ENCODE measurements at places on chromosomes 2 and 18. TPM values are rescaled to one million over a fixed set of nuclear protein-coding genes. Genes with fewer than 3 reads are reported as not detected.

- no peak for DNase-seq
Observed at GRCh38 chr2:215388002-215388728, 47.7 kb downstream of the FN1 start.

GRCh38 chr2:52895726-52896340, 871.8 kb upstream of the CHAC2 start:
- no peak for DNase-seq

GRCh38 chr2:168169097-168169745, 78.2 kb downstream of the STK39 start:
- no peak for DNase-seq

DNA sequence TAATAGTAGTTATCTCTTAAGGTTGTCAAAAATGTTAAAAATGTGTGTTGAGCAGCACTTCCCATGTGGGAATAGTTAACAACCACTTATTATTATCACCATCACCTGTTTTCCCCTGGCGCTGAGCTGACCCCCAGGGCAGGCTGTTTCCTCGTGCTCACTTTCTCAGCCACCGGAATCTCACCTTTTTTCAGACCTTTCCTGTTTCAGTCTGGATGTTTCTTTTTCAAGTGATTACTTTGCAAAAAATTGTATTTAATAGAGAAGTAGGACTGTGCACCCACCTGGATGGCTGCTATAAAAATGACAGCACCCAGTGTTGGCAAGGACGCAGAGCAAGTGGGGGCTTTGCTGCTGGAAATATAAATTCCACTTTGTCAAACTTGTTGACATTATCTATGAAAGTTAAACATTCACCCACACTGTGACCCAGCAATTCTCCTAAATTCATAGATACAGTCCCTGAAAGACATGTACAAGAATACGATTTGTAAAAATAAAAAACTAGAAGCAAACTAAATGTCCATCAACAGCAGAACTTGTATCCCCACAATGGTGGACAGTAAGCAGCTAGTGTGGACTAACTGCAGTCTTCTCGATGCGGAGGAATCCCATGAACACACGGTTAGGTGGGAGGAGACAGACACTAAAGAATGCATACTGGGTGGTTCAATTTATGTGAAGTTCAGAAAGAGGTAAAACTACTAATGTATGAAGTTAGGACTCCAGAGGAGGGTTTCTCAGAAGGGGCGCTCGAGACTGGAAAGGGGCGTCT, 66.5 kb downstream of the SOWAHC start:
- no peak for DNase-seq

DNA sequence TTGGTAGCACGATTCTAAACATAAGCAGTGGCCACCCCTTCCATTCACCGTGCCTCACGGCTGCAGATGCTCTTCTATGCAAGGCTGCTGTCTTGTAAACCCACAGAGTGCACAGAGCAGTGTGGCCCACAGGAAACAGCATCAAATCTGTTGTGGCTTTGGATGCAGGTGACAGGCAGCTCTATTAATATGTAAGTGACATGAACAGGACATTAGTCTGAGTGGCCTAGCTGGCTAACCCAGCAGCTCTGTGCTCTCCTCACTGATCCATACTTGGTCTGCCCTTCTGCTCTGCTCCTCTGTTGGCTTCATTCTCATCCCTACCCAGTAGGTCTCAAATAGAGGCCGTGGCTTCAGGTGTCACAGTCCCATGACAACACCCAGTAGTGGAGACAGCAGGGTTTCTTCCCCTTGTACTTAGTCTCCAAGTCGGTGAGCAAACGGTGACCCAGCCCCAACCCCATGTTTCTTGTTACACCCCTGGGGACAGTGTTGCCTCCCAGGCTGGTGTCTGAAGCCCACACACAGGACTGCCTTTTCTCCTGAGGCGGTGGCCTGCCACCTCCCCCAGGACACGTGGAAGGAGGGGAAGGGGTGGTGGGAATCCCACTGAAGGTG, 5.8 kb downstream of the SH3RF3 start:
- no peak for DNase-seq

Gene KLHL14
- 0.11 TPM for total RNA-seq

Gene TANC1
- total RNA-seq = 0.19 TPM

Data from CD8-positive, alpha-beta T cell (primary cell).